ENCODE measurements at places on chromosomes 1 and 21. TPM values are rescaled to one million over a fixed set of nuclear protein-coding genes. Genes with fewer than 3 reads are reported as not detected.

DNA sequence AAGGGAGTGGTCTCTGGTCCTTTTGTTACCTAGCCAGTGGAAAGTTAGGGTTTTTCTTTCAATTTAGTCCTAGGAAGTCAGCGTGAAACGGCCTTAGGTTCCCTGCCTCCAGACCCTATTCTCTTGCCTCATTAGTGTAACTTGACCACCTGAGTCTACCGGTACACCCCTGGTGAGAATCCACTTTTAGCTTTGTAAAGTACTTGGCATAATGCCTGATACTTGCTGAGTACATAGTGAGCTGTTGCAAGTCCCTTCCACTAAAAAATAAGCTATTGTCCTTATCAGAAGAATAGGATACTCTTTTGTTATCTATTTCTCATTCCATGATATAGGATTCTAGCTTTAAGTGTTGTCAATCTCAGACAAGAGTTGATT lies 228.8 kb downstream of the ST6GALNAC3 start:
- DNase-seq = no peak

GRCh38 chr1:159123587-159123986 lies 47.0 kb upstream of the AIM2 start:
- DNase-seq = no peak

Gene CELA2A
- polyA plus RNA-seq = 0.71 TPM

Gene STUM
- 12.5 TPM for polyA plus RNA-seq

Gene PERM1
- 2.9 TPM for polyA plus RNA-seq

Gene AGO3
- 11.7 TPM for polyA plus RNA-seq

Gene SERPINC1
- 0.20 TPM for polyA plus RNA-seq
